ENCODE measurements at places on chromosomes 3 and 15. TPM values are rescaled to one million over a fixed set of nuclear protein-coding genes. Genes with fewer than 3 reads are reported as not detected.

The RMDN3 gene
- 17.0 TPM for total RNA-seq

GRCh38 chr3:172354931-172355499 is 93.2 kb downstream of the GHSR start:
- no peak for DNase-seq

DNA sequence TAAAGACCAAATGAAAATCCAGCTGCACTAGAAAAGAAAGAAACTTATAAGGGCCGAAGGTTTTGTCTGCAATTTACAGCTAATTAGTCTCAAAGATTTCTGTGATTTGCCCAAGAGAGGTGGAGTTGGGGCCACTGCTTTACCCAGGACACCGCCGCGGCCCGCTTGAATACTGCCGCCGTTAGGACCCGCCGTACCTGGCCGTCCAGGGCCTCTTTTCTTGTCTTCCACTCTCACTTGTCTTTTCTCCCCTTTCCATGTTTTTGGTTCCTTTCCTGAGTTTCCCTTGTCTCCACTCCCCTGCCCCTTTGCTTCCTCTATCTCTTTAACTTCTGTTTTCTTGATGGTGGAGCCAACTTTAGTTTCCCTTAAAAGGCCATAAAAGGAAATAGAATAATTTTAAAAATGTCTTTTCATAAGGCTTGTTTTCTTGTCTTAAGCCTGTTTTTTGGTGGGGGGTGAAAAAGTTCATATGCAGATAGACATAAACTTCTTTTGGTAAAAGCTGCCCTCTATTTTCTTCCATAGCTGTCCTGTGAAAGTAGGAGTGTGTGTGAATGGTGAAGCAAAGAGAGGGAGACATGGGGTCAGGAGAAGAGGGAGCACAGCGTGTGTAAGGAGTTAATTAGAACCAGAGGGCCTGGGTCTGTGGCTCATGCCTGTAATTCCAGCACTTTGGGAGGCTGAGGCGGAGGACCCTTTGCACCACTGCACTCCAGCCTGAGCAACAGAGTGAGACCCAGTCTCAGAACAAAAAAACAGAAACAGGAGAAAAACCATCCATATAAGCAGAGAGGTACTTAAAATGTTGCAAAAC is 16.0 kb upstream of the CCNL1 start:
- DNase-seq, result peak; percentile 43

DNA sequence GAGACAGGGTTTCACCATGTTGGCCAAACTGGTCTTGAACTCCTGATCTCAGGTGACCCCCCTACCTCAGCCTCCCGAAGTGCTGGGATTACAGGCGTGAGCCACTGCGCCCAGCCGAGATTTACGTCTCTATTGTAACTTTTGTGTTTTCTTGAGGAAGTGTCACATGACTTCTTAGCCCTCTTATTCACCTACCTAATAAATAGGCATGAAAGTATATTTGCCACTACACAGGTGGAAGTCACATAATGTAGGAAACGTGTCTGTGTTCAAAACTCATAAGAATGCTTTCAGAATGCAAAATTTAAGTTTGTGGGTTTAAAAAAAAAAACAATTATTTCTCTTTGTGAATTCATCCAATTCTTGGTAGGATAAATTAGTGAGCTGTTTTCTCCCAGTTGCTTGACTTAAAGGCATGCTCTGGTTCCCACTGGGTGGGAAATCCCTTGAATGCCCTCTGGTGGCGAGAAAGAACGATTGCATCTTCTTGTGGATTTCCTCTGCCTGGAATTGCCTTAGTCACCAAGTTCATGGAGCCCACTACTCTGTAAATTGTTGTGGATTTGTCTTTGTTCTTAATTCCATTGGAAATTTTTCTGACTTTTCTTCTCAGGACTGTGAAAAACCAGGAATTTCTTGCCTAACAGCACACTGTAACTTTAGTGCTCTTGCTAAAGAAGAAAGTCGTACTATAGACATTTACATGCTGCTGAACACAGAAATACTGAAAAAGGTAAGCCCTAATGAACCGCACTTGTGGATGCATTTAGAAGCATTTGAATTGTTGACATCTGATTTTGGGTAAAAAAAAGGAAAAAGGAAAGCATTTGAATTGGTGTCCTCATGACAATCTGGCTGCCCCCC is 82.2 kb upstream of the CTDSPL start:
- peak; percentile 91 for DNase-seq

DNA sequence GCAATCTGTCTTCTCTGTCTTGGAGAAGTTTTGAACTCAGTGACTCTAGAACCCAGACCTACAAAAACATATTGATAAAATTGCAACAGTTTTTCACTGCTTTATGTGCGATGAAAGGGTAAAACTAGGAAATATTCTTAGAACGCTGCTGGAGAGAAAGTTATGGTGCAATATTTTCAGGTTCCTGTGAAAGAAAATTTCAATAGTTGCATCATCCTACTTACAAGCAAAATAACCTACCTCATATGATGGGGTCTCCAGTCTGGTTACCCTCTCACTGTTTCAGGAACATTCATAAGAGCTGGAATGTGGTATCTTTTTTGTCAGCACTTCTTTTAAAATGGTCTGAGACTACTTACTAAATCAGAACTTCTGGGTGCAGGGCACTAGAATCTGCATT is 27.1 kb downstream of the GATM start:
- DNase-seq, result no peak

DNA sequence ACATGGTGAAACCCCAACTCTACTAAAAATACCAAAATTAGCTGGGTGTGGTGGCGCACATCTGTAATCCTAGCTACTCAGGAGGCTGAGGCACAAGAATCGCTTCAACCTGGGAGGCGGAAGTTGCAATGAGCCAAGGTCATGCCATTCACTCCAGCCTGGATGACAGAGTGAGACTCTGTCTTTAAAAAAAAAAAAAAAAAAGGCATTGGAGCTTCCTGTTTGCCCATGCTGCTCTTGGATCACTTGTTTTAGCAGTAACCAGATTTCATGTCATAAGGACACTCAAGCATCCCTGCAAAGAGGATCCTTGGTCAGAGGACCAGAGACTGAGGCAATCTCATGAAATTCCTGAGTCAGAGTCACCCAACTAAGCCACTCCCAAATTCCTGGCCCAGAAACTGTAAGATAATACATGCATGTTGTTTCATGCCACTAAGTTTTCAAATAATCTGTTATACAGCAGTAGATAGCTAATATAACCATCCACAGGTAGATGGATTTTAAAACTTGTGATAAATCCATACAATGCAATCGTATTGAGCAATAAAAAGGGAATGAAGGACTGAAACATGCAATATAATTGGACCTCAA is 82.0 kb upstream of the XXYLT1 start:
- DNase-seq, result peak; percentile 21

All from GM23338 (cell line).